ENCODE measurements at places on chromosomes 1 and 21.

DNA sequence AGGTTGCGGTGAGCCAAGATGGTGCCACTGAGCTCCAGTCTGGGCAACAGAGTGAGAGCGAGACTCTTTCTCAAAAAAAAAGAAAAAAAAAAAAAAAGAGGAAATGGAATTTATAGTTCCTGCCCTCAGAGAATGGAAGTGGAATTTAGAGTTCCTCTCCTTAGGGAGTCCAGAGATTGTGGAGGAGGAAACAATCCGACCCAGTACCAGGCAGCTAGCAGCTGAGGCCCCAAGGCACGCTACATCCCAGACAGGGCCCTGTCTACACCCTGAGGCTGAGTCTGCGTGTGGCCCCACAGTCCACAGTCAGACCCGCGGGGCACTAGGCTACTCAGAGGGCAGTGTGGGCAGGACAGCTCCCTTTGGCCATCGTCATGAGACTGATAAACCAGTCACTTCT lies 1.9 kb upstream of the MFN2 start:
- no peak for DNase-seq

DNA sequence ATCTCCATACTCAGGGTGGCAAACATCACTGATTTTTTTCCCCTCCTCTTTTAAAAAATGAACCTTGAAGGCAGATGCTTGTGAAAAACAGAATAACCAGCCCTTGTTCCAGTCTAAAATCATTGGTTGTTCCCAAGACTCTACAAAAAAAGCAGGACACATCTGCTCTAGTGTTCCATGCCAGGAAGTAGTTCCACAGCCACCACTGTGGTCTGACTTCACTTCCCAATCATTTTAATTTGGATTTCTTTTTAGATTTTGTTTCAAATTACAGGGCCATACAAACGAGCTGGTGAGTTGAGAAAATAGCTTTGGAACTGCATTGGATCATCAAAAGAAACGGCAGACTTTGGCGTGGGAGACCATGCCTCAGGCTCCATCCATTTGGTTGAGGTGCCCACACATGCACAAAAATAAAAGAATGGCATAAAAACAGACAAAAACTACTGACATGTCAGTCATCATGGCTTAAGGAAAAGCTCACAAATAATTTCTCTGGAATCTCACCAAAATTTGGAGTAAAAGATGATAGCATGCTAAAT lies 210.0 kb downstream of the GABPA start:
- DNase-seq = no peak

GRCh38 chr1:64453688-64454087 lies 16.2 kb upstream of the CACHD1 start:
- no peak for DNase-seq

- DNase-seq = no peak
These were observed 310.2 kb downstream of the FAM72C start for GRCh38 chr1:143661418-143662101.

GRCh38 chr1:59156526-59157199 lies 140.2 kb upstream of the FGGY start:
- peak; percentile 79 for DNase-seq

- peak; percentile 34 for DNase-seq
These were observed 131.6 kb downstream of the LHX8 start for GRCh38 chr1:75265792-75266191.

DNA sequence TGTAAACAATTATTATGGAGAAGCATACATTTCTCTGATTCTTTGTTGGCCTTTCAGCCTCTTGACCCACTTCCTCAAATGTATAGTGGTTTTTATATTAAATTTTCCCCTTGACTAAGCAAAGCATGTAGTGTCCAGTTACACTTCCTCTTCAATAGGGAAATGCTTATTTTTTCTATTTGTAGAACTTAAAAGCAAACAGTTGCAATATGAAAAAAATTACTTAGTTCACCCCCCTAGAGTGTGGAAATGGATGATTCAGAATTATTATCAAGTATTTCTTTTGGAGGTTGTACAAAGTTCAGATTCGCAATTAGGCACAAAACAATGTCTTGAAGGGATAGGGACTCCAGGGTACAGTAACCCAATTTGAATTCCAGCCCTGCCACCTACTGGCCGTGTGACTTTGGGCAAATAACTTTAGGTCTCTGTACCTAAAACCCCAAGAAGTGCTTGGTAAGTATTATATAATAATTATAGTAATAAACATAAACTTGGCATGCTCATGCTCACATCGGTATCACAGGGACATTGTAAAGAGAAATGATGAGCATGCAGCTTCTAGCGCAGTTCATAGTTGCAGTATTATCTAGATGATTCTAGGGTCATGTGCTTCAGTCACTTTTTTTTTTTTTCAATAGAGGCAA lies 28.6 kb upstream of the IFNGR2 start:
- DNase-seq = peak; percentile 59

- peak; percentile 78 for DNase-seq
These were observed 70.0 kb downstream of the LUZP1 start for GRCh38 chr1:23098463-23099170.

DNA sequence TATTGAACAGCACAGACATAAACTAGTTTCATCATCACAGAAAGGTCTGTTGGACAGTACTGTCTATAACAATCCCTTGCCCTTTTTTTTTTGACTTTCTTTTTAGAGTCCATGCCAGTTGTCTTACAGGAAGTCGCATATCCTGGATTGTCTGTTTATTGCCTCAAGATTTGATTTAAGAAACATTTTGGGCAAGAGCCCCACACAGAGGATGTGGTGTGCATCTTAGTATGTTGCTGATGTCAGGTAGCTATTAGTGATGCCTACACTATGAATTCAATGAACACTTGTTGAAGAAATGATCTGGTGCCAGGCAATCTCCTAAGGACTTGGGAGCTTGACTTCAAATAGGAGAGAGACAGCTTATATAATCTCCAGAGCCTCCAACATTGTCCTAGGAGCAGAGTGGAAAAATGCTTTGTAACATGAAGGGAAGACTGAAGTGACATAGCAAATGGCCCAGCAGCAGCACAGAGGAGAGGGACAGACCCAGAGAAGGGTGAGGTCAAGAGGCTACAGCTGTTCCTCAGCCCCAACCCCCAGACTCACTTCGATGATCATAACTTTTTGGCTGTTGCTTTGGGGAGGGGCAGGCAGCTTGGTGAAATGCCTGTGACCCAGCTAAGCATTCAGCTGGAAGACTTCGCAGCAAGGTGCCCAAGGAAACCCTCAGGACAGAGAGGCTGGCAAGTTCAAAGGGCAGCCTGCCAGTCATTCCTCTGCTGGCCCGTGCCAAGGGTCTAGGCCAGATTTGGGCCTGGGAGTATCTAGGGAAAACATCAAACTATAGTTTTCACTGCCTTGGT lies 7.5 kb upstream of the RAB29 start:
- DNase-seq = no peak

DNA sequence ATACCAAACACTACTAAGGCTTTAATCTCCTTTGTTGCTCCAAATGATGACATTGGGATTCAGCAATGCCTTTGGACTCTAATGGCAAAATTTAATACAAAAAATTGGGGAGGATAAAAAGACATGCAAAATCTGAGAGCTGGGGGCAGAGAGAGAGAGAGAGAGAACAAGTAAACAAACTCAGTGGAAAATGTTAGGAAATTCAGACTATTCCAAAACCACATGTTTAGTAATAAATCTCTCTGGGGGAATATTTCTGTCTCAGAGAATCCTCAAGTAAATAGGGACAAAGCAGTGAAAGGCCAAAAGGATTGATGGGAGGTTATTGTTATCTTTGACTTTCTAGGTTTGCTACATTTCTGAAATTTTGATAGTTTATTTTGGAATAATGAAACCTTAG lies 65.7 kb downstream of the PLA2G4A start:
- no peak for DNase-seq

- DNase-seq = peak; percentile 47
These were observed 3.0 kb downstream of the FMO1 start for GRCh38 chr1:171251042-171251951.

- DNase-seq = no peak
These were observed 60.5 kb downstream of the SYT2 start for GRCh38 chr1:202649553-202650392.

DNA sequence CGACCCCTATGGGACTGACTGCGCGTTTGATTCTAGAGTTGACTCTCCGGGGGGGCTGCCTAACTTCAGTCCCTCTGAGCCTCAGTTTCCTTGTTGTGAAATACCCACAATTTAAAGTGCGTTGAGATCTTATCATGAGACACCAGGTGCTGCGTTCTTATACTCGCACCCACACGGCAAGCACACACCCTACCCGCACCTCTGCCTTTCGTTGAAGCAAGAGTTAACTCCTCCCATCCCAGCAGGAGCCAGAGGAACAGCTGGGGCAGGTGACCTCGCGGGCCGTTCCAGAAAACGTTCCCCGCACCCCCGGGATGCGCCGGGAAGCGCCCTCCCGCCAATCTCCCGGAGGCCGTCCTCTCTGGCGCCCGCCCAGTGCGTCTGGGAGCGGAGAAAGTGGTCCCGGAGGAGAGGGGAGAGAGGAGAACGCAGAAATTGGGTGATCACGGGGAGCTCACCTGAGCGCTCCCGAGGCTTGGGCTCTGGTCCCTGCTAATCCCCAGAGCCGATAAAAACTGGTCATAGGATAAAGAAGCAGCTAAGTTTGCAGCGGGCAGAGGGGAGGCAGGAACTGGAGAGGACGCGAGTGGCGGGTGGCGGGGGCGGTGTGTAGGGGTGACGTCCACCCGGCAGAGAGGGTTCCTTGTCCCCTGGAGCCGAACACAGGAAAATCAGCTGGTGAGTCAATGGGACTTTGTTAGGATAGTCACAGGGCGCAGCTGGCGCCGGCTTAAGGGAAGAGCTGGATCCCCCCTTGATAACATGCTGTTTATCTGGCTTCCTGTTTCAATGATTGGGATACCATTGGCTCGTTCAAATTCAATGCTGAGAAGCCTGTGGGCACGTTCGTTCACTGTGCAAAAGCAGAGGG lies 869 bp downstream of the NAV1 start:
- DNase-seq = peak; percentile 76

- peak; percentile 75 for DNase-seq
These were observed 111.5 kb downstream of the CCDC185 start for GRCh38 chr1:223504741-223505140.

GRCh38 chr1:54289712-54290233 lies 89.8 kb downstream of the MRPL37 start:
- DNase-seq = no peak
